ENCODE measurements at places on chromosomes 16 and 17. TPM values are rescaled to one million over a fixed set of nuclear protein-coding genes. Genes with fewer than 3 reads are reported as not detected.

GRCh38 chr17:50355336-50355700 is 9.4 kb downstream of the XYLT2 start:
- peaks cover 62% of the 10 kb centered on the region for H3K36me3 ChIP-seq
- no peak overlapping the region for H3K27ac ChIP-seq
- DNase-seq, result no peak
- no peaks in the 10 kb centered on the region for H3K27me3 ChIP-seq
- H3K4me1 ChIP-seq, result no peaks in the 10 kb centered on the region

DNA sequence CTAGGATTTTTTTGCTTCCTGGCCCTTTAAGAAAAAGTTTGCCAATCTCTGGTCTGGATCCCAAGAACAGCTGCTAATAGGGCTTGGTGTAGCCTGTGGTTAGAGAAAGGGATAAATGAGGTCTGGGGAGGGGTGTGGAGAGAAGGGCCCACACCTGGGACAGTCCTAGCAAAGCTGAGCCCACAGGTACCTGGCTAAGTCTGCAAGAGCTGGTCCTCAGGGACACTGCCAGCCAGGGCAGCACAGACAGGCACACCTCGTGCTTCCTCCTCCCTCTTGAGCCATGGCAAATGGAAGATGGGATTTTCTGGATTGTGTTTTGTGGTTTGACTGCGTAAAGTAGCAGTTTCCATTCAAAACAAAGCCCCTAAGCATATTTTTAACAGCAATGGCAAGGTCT is 217.5 kb downstream of the SOX9 start:
- H3K36me3 ChIP-seq, result no peaks in the 10 kb centered on the region
- no peak overlapping the region for H3K27ac ChIP-seq
- no peak for DNase-seq
- H3K4me3 ChIP-seq, result no peak overlapping the region

Gene NPIPA2
- 15.8 TPM for total RNA-seq

GRCh38 chr17:8557176-8557806 is 73.2 kb downstream of the MYH10 start:
- no peaks in the 10 kb centered on the region for H3K4me1 ChIP-seq
- no peak for DNase-seq
- H3K27ac ChIP-seq, result no peak overlapping the region

- peaks cover 3% of the 10 kb centered on the region for H3K4me1 ChIP-seq
- H3K27me3 ChIP-seq, result no peaks in the 10 kb centered on the region
- H3K27ac ChIP-seq, result no peak within 1 kb of the TSS
These were observed at the start of gene RAB26 for GRCh38 chr16:2147981-2148671. Gene RAB26 (plus strand): TSS chr16:2148625. CDS start chr16:2148784, 159 bp downstream.

DNA sequence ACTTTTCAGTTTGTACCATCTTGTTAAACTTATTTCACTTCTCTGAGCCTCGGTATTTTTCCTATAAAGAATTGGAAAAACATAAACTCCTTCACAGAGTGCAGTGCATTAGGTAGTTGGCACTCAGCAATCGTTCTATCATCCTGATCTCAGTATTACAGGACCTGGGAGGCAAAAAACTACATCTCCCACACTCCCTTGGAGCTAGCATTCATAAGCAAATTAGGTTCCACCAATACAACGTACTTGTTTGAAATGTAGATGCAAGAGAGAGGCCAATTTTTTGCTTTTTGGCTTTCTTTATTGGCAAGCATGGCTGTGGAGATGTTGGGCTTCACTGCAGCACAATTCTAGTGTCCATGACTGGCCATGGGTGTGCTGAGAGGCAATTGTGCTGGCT is 285.2 kb downstream of the CA10 start:
- H3K4me1 ChIP-seq, result no peaks in the 10 kb centered on the region
- H3K4me3 ChIP-seq, result no peak overlapping the region
- H3K36me3 ChIP-seq, result no peaks in the 10 kb centered on the region

GRCh38 chr16:48109475-48109874 is 46.3 kb downstream of the ABCC12 start:
- no peak overlapping the region for H3K27ac ChIP-seq
- no peak for DNase-seq
- no peak overlapping the region for H3K4me3 ChIP-seq
- no peaks in the 10 kb centered on the region for H3K27me3 ChIP-seq
- no peaks in the 10 kb centered on the region for H3K36me3 ChIP-seq
- no peaks in the 10 kb centered on the region for H3K4me1 ChIP-seq

GRCh38 chr17:50258647-50259476 is 15.4 kb upstream of the TMEM92 start:
- peak; percentile 41 for DNase-seq
- no peaks in the 10 kb centered on the region for H3K4me1 ChIP-seq
- H3K27ac ChIP-seq, result no peak overlapping the region
- no peaks in the 10 kb centered on the region for H3K27me3 ChIP-seq
- H3K4me3 ChIP-seq, result no peak overlapping the region

- H3K36me3 ChIP-seq, result peaks cover 13% of the 10 kb centered on the region
- H3K27me3 ChIP-seq, result no peaks in the 10 kb centered on the region
- no peak overlapping the region for H3K27ac ChIP-seq
- H3K4me3 ChIP-seq, result no peak overlapping the region
- no peaks in the 10 kb centered on the region for H3K4me1 ChIP-seq
These were observed 81.9 kb downstream of the CA4 start for GRCh38 chr17:60231691-60232090.

DNA sequence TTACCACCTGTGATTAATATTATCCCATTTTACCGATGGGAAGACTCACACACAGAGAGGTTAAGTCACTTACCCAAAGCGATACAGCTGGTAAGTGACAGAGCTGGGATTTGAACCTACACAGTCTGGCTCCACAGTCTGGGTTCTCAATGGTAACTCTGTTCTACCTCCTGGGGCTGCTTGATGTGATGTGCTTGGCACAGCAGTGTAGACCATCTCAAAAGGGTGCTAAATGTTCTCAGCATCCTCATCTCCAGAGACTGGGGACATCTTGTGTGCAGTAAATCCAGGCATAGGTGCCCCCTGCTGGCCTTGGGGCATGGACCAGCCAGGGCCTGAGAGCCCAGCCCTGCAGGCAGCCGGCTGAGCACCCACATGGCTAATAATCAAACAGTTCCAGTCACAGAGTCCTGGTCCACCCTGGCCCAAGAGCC is 15.4 kb upstream of the KATNB1 start:
- peak; percentile 58 for DNase-seq
- H3K4me3 ChIP-seq, result no peak overlapping the region
- no peaks in the 10 kb centered on the region for H3K27me3 ChIP-seq
- H3K4me1 ChIP-seq, result no peaks in the 10 kb centered on the region
- H3K36me3 ChIP-seq, result no peaks in the 10 kb centered on the region
- no peak overlapping the region for H3K27ac ChIP-seq

DNA sequence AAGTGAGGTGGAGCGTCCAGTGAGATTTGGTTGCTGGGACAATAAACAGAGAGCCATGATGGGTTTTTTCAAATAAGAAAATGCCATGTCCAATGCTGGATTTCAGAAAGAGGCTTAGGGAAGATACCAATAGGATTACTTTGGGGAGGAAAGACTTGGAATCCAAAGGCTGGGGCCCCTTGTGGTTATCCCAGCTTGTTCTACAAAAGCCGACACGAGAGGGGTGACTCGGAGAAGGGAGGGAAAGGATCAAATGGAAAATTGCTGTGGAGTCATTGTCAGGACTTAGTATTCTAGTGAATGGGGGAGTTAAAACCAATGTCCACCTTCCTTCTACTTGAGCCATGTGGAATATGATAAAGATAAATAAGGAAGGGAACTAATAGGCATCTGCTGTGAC is 305.5 kb downstream of the SOX9 start:
- H3K27me3 ChIP-seq, result no peaks in the 10 kb centered on the region
- no peaks in the 10 kb centered on the region for H3K4me1 ChIP-seq
- H3K36me3 ChIP-seq, result no peaks in the 10 kb centered on the region
- no peak for DNase-seq
- H3K4me3 ChIP-seq, result no peak overlapping the region
- H3K27ac ChIP-seq, result no peak overlapping the region

GRCh38 chr17:59504821-59505220 is 60.6 kb upstream of the DHX40 start:
- no peaks in the 10 kb centered on the region for H3K36me3 ChIP-seq
- no peak overlapping the region for H3K4me3 ChIP-seq
- H3K27ac ChIP-seq, result no peak overlapping the region
- H3K27me3 ChIP-seq, result no peaks in the 10 kb centered on the region
- no peaks in the 10 kb centered on the region for H3K4me1 ChIP-seq

GRCh38 chr16:64964126-64964540 is 157.7 kb downstream of the CDH11 start:
- no peak overlapping the region for H3K4me3 ChIP-seq
- no peaks in the 10 kb centered on the region for H3K27me3 ChIP-seq
- H3K4me1 ChIP-seq, result no peaks in the 10 kb centered on the region
- DNase-seq, result no peak
- H3K27ac ChIP-seq, result no peak overlapping the region

Gene OTOP2
- total RNA-seq, result not detected

GRCh38 chr17:40915199-40915661 is 22.2 kb downstream of the KRT23 start:
- H3K27ac ChIP-seq, result no peak overlapping the region
- no peaks in the 10 kb centered on the region for H3K27me3 ChIP-seq
- no peak overlapping the region for H3K4me3 ChIP-seq
- no peaks in the 10 kb centered on the region for H3K36me3 ChIP-seq
- no peaks in the 10 kb centered on the region for H3K4me1 ChIP-seq

GRCh38 chr16:76574651-76575050 is 297.4 kb downstream of the CNTNAP4 start:
- H3K36me3 ChIP-seq, result no peaks in the 10 kb centered on the region
- DNase-seq, result no peak
- H3K27ac ChIP-seq, result no peak overlapping the region
- H3K4me1 ChIP-seq, result no peaks in the 10 kb centered on the region

DNA sequence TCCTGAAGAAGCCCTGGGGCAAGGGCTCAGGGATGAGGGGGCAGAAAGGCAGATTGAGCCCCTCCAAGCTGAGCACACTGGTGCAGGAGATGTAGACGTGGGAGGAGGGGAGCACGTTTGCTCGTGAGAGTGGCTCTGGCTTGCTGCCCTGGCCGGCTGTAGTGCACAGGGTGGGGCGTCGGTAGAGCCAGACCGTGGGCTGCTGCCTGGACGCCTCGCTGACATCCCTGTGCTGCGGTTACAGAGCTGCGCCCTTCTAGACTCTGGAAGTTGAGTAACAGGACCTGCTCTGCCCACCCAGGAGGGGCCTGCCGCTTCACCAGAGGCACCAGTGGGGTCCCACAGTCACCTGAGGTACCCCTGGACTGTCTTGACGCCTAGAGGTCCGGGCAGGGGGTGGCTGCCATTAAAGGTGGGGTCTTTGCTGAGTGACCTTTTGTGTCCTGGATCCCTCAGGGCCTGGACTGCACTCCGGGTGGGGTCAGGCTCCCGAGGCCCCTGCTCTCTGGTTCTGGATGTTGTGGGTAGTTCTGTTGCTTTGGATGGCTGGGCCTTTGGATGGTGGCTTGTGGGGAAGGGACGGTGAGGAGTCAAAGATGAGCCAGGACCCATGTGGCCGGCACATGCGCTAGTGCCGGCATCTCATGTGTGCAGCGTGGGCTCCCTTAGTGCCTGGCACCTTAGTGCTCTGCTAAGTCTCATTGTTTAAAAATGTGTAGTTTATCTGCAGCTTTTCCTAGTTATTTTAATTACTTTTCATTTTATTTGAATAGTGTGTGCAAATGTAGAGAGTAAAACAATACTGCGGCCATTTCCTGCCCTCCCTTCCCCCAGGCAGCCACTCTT is 41.7 kb downstream of the PGS1 start:
- H3K36me3 ChIP-seq, result peaks cover 28% of the 10 kb centered on the region
- no peak overlapping the region for H3K27ac ChIP-seq
- no peak for DNase-seq
- no peaks in the 10 kb centered on the region for H3K4me1 ChIP-seq

GRCh38 chr16:1014771-1015495 is 33.4 kb downstream of the SOX8 start:
- DNase-seq, result no peak
- H3K36me3 ChIP-seq, result no peaks in the 10 kb centered on the region
- H3K4me3 ChIP-seq, result no peak overlapping the region

DNA sequence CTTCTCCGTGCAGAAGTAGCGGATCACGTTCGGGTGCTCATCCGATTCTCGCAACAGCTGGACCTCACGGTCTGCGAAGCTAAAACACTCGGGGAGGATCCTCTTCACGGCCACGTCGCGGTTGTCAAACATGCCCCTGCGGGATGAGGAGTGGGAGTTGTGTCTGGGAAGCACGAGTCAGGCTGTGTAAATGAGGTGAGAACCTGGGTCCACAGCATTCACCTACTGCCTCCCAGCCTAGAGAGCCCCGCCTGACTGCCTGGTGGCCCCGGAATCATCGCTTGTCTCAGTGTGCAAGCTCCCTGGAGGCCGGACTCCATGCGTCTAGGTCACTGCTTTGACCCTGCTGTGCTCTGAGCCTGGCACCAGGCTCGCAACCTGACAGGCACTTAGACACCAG is 33.9 kb upstream of the ICAM2 start:
- peaks cover 6% of the 10 kb centered on the region for H3K4me1 ChIP-seq
- no peaks in the 10 kb centered on the region for H3K27me3 ChIP-seq
- no peak overlapping the region for H3K4me3 ChIP-seq
- H3K36me3 ChIP-seq, result peaks cover 16% of the 10 kb centered on the region

- H3K27ac ChIP-seq, result no peak overlapping the region
- no peaks in the 10 kb centered on the region for H3K27me3 ChIP-seq
- DNase-seq, result no peak
- H3K4me3 ChIP-seq, result no peak overlapping the region
- H3K36me3 ChIP-seq, result peaks cover 10% of the 10 kb centered on the region
These were observed 2047.4 kb downstream of the TP53TG3F start for GRCh38 chr16:35506898-35507194.

- no peak overlapping the region for H3K27ac ChIP-seq
- no peaks in the 10 kb centered on the region for H3K4me1 ChIP-seq
These were observed 72.1 kb downstream of the JPH3 start for GRCh38 chr16:87674419-87674818.

DNA sequence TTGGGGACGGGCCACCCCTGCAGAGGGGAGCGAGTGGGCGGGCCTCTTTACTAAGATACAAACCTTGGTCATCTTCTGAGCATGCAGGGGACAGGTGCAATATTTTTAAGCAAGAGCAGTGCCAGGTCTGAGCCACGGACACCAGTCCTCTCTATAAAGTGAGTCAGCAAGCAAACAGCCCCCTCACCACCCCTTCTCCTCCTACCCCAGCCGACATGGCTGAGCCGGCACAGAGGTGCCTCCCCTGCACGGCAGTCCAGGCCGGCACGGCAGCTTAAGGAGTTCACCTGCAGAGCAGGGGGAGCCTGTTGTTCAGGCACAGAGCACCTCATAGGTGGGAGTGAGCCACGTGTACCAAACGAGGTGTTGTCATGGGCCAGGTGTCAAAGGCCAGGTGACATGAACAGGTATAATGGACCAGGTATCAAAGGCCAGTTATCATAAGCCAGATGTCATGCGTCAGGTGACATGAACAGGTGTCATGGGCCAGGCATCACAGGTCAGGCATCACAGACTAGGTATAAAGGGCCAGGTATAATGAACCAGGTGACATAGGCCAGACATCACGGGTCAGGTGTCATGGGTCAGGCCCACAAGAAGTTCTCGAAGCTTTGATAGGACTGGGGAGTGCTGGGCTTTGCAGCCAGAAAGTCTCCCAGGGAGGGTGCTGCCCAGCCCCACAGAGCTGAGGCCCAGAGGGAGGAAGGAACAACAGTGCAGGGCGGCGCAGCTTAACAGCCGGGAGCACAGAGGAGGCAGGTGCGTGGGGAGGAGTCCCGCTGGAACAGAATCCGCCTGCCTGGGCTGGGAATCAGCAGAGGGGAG is 42.6 kb upstream of the ZNF469 start:
- H3K4me1 ChIP-seq, result no peaks in the 10 kb centered on the region
- H3K4me3 ChIP-seq, result no peak overlapping the region
- peaks cover 7% of the 10 kb centered on the region for H3K36me3 ChIP-seq
- H3K27me3 ChIP-seq, result no peaks in the 10 kb centered on the region
- no peak overlapping the region for H3K27ac ChIP-seq

- no peak overlapping the region for H3K27ac ChIP-seq
- no peaks in the 10 kb centered on the region for H3K27me3 ChIP-seq
- H3K4me3 ChIP-seq, result no peak overlapping the region
- no peak for DNase-seq
- H3K4me1 ChIP-seq, result no peaks in the 10 kb centered on the region
These were observed 50.5 kb upstream of the ZNF750 start for GRCh38 chr17:82890339-82890730.

Data from H9 (cell line).